CD4-positive, alpha-beta T cell (primary cell): ENCODE measurements at places on chromosomes 7 and 10. TPM values are rescaled to one million over a fixed set of nuclear protein-coding genes. Genes with fewer than 3 reads are reported as not detected.

The FGFR2 gene
- total RNA-seq: 0.14 TPM

DNA sequence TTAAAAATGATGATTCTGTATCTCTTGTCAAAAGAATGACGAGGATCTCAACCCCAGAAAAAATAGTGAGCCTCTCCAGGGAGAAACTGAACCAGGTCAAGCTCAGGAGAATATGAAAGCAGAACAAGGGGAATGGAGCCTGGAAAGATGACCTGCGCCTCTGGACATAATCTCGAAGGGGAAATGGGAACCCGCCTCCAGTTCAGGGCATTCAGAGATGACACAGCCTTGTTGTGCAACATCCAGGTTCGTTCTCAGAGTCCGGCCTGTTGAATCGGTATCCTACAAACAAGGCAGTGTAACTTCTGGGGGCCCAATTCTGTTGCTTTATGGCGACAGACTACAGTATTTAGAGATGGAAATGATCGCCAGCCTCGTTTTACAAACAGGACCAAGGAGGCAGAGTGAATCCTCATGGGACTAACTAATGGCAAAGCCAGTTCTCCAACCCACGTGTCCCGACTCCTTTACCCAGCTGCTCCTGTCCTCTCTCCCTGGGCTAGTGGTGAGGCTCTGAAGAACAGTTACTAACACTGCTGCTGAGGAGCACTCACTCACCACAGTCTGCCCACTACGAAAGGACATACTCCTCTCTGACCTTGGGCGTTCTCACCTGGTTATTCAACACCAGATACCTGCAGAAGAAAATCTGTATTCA is 67.6 kb downstream of the JAZF1 start:
- no peak for DNase-seq

- DNase-seq: no peak
Measured at GRCh38 chr7:12635830-12636229, 51.6 kb upstream of the ARL4A start.

- no peak for DNase-seq
Measured at GRCh38 chr7:44225566-44226395, 25.0 kb downstream of the YKT6 start.

GRCh38 chr7:106944035-106944665 is 79.1 kb downstream of the PIK3CG start:
- DNase-seq: no peak

DNA sequence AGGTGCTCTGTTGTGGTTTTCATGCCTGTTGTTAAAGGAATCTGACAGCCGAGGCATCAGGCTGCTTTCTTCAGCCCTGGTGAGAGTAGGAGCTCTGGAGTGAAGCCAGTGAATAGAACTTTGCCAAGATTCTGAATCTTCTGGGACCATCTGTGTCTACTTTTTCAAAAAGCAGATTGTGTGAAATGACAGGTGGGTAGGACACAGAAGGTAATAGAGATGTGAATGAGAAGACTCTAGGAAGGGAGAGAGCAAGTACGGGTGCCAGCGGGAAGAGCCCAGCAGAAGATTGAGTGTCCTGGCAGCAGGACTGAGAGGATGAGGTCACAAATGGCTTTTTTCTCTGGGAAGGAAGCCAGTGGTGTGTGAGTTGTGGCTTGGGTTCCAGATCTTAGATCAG is 429.2 kb downstream of the SDK1 start:
- DNase-seq: no peak

DNA sequence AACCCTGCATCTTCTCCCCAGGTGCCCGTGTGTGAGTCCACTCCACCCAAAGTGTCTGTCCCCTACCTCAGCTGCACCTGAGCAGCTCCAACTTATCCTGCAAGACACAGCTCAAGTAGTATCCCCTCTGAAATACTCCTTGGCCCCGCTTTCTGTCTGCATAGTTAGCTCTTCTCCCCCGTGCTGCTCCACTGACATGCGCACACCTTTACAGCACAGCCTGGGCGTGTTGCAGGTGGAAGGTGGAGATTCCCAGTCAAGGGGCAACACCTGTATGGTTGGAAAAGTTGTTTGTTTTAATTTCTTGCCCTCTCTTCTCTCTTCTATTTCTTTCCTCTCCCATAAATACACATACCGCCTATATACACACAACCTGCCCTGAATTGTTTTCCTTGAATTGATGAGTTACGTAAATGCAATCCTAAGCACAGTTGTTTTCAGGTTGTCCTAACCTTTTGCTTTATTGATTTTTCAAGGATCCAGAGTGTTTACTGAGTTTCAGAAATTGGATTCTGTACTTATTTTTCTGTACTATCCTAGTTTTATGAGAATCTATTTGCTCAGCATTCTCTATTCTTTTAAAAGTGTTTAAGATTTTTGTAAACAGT is 14.9 kb downstream of the MET start:
- DNase-seq: no peak

GRCh38 chr7:13028825-13029099 is 341.3 kb downstream of the ARL4A start:
- DNase-seq: no peak

DNA sequence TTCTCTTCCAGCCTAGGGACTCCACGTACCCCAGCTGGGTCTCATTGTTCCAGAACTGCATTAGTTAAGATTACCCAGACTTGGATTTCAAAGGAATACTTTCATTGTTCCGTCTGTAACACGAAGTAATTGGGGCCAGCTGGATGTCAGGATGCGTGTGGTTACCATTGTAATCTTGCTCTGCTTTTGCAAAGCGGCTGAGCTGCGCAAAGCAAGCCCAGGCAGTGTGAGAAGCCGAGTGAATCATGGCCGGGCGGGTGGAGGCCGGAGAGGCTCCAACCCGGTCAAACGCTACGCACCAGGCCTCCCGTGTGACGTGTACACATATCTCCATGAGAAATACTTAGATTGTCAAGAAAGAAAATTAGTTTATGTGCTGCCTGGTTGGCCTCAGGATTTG is 21.0 kb downstream of the LRRC17 start:
- no peak for DNase-seq

DNA sequence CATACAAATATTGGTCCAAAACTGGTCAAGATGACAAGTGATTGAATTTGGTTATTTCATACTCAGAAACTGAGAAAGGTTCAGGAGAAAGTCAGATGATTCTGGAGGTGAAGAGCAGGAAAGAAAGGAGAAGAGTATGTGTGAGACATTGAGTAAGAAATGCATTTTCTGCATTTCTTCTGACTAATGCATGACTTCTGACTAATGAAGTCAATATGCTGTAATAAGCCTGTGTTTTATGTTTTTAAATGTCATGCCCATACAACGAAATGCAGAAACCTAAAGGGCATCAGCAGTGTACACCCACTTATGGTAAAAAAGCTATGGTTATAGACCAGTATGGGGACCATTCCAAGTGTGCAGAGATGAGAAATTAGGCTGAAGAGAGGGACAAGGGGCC is 1227.8 kb upstream of the SORCS1 start:
- no peak for DNase-seq

DNA sequence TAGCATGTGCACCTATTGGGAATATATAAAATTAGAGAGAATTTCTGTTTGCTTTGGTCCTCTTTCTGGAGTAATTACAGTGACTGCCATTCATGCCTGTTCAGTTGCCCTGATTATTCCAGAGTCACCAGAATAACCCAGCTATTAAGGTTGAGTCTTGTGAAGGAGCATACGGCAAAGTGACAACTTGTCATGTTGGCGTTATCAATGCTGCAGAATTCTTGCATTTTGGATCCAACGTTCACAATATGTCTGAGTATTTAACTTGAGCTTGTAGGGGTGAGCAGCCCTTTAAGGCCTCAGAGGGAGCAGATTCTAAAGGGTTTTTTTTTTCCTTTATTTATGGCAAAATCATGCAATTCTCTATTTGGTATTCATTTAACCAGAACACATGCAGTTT is 419.4 kb upstream of the MGMT start:
- no peak for DNase-seq

DNA sequence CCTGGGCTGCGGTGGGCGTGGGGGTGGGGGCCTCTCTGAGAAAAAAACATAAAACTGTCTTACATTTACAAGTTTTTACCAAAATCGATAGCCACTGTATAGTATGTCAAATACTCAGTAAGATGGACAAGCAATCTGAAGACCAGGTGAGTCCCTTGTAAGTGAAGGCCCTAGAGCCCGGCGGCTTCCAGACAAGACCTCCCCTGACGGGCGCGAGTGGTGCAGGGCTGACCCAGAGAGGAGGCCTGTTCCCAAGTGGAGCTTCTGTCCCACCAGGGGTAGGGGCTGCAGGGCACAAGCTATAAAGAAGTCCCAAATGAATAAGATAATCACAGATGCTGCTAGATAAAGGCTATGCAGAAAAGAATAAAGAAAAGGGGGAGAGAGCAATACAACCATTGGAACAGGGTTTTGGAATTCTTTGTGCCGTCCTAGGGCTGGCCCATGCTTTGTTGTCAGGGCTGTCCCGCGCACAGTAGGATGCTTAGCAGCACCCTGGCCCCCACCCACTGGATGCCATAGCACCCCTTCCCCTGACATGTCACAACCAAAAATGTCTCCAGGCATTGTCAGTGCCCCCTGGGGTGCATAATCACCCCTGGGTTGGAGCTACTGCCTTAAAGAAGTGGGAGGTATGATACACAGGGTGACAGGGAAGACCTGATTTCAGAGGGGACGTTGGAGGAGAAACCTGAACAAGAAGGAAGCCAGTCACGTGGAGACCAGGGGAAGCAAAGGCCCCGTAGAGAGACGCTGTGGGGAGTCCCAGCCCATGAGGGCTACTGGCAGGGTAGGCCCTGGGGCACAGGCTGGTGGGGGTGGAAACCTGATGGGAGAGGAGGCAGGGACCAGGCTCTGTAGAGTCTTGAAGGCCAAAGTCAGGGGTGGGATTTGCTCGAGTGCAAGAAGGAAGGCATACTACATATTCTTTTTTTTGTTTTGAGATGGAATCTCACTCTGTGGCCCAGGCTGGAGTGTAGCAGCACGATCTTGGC is 43.1 kb downstream of the CHST15 start:
- no peak for DNase-seq

DNA sequence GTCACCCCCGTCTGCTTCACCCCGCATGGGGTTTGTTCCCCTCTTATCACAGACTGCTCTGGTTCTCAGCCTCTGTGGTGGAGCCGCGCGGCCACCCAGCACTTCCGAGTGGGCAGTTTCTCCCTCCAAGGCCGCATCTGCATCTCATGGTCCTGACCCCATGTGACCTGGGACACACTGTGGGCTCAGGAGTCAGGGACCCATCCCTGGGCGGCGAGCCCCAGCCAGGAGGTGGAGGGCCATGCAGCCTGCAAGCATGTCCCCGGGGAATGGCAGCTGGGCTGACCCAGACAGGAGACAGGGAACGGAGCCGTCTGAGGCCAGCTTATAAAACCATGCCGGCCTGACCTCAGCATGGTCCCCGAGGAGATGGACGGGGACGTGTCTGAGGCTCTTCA is 25.2 kb upstream of the TTYH3 start:
- no peak for DNase-seq

DNA sequence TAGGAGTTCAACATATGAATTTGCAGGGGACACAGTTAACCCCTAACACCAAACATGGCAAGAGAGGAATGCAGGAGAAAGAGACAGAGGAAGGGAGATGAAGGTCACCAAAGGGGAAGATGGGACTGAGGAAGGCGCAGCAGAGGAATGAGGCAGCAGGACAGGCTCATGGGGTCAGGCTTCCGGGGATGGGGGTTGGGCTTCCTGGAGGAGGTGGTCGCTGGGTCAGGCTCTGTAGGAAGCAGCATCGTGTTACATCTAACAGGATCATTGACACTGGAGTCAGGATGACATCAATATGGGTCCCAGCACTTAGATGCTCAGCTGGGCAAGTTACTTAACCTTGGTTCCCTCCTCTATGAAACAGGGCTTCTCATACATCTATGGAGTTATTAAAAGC is 113.2 kb downstream of the NPTX2 start:
- no peak for DNase-seq

DNA sequence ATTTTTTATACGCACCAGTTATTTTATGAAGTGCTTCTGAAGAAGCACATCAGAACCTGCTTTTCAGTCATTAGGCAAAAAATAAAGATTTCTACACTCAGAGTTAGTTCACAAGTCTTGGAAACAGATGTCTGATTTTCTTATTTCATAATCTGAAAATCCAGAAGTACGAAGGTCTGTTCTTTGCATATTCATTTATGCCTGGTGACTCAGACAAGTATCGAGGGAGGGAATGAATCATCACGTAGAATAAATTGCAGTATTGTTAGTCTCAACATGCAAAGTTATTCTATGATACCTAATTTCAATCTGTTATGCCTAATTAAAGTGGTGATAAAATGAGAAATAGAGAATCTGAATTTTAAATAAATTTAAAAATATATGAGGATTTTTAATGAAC is 113.6 kb upstream of the SEM1 start:
- DNase-seq: no peak

- DNase-seq: no peak
Measured at GRCh38 chr10:25094590-25094989, 78.2 kb downstream of the THNSL1 start.

- no peak for DNase-seq
Measured at GRCh38 chr10:70715853-70716795, 43.8 kb downstream of the ADAMTS14 start.

- no peak for DNase-seq
Measured at GRCh38 chr7:4711634-4712033, 29.5 kb downstream of the FOXK1 start.

DNA sequence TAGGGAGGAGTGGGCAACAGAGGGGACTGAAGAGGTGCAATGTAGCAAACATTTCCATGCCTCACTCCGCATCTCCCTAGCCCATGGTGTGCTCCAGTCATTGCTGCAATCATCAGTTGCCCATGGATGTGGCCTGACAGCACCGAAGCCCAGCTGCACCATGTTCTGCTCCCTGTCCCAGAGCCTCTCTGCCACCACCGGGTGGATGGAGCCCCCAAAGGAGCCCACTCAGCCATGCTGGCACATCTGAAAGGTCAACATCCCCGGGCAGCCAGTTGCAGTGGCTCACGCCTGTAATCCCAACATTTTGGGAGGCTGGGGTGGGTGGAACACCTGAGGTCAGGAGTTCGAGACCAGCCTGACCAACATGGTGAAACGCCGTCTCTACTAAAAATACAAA is 336.4 kb upstream of the ZMIZ1 start:
- no peak for DNase-seq

DNA sequence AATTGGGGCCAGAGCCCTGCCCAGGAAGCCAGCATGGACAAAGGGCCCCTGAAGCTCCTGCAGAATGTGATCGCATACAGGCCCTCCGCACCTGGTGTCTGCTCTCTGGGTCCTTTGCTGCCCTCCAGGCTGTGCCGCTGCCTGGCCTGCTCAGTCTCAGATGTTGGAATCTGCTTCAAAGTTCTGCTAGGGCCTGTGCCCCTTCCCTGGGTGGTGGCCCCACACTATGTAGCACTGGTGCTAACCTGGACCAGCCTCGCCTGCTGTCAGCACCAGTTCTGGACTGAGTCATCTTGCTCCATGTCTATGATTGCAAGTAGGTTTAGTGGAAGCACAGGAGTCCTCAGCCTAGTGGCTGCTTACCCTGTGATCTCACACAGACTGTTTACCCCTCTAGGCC is 6.3 kb downstream of the MAT1A start:
- no peak for DNase-seq

GRCh38 chr7:72405418-72405817 is 6.7 kb downstream of the CALN1 start:
- DNase-seq: no peak

- no peak for DNase-seq
Measured at GRCh38 chr10:75643944-75644692, 212.7 kb downstream of the LRMDA start.
